ENCODE measurements at places on chromosomes 6 and 20. TPM values are rescaled to one million over a fixed set of nuclear protein-coding genes. Genes with fewer than 3 reads are reported as not detected.

The RNF182 gene
- total RNA-seq: 0.25 TPM

The BMP7 gene
- 1.7 TPM for total RNA-seq

The RIMS4 gene
- total RNA-seq: 0.51 TPM

The TGM3 gene
- 0.09 TPM for total RNA-seq

The MOCS1 gene
- 30.9 TPM for total RNA-seq

The SCGN gene
- 6.4 TPM for total RNA-seq

The PCK1 gene
- 136 TPM for total RNA-seq

The ADAT2 gene
- total RNA-seq: 9.0 TPM

The FABP7 gene
- total RNA-seq: not detected

The C20orf202 gene
- 0.48 TPM for total RNA-seq

The THBS2 gene
- 39.1 TPM for total RNA-seq

The IL17A gene
- not detected for total RNA-seq

The MYCT1 gene
- total RNA-seq: 6.2 TPM

The SLC52A3 gene
- 15.4 TPM for total RNA-seq

The BPIFB4 gene
- not detected for total RNA-seq

The MBOAT1 gene
- 33.7 TPM for total RNA-seq

The TREM1 gene
- not detected for total RNA-seq

All from mucosa of descending colon (tissue), 3 donors.